Effector CD8-positive, alpha-beta T cell (primary cell): ENCODE measurements at places on chromosomes 11 and 22.

- DNase-seq, result no peak
Observed at GRCh38 chr11:130181295-130182272, 22.0 kb downstream of the ST14 start.

- no peak for DNase-seq
Observed at GRCh38 chr11:100805506-100806199, 118.6 kb downstream of the ARHGAP42 start.

- DNase-seq, result no peak
Observed at GRCh38 chr11:64675450-64676260, 47.3 kb downstream of the NRXN2 start.

DNA sequence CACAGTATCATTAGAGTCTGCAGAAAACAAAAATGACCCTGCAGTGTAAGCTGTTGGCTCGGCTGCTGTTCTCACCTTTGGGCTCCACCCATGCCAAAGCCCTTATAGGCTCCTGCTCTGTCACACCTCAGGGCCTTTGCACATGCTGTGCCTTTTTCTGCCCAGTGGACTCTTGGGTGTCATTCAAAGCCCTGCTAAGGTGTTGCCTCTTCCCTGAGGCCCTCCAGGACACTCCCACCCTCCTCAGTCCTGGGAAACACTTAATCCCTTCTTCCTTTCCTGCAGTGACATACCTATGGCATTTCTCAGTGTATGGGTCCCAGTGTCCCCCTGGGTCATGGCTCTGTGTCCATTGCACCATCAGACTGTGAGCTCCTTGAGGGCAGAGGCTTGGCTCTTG is 29.1 kb upstream of the CACNG2 start:
- no peak for DNase-seq

- DNase-seq, result no peak
Observed at GRCh38 chr11:70464509-70465361, 66.4 kb downstream of the CTTN start.

DNA sequence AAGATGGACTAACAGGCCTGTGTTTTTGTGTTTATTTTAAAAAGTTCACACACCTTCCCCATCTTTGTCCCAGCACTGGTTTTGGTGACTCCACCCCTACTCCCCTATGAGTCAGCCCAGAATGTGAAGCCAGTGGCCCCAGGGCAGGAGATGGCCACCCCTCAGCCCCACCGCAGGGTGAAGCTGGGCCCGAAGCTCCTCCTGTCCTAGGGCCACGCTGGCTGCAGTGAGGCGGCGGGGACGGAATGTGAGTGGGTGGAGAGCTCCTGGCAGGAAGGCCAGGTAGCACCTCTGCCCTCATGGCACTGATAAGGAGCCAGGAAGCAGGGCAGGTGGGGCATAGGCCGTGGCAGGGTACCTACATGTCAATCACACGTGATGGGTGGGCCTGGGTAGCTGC is 39.9 kb downstream of the SGSM3 start:
- no peak for DNase-seq

DNA sequence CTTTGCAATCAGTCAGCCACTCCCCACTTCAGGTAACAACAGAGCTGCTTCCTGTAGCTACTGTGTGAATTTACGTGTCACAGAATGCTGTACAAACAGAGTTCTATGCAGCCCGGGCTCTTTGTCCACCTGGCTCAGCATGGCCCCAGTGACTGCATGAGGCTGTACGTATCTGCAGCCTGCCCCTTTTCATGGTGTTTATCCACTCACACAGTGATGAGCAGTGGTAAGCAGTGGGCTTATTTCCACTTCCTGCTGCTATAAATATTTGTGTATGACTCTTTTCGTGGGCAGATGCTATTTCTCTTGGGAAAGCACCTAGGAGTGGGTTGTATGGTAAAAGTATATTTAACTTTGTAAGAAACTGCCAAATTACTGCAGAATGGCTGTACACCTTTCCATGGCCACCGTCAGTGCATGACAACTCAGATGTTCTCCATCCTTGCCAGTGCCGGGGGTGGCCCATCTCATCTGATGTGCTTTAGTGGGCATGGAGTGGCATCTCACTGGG is 43.3 kb downstream of the MYEOV start:
- no peak for DNase-seq

GRCh38 chr11:34747251-34747650 is 126.4 kb downstream of the EHF start:
- no peak for DNase-seq

- no peak for DNase-seq
Observed at GRCh38 chr11:93738647-93739081, 2.6 kb downstream of the TAF1D start.

DNA sequence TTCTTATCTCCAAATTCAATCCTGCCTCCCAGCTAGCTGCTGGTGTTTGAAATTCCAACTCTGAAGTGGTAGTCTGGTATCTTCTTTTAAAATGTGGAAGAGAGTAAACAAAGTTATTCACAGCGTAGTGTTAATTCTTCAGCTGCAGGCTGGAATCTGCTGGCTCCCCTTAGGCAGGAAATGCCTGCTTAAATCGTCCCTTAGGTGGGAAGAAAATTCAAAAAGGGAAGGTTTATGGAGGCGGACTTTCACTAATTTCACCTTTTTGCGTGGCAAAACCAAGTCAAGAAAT is 439.0 kb upstream of the CCDC90B start:
- no peak for DNase-seq

GRCh38 chr22:31229402-31230079 is 17.4 kb downstream of the LIMK2 start:
- DNase-seq, result no peak

DNA sequence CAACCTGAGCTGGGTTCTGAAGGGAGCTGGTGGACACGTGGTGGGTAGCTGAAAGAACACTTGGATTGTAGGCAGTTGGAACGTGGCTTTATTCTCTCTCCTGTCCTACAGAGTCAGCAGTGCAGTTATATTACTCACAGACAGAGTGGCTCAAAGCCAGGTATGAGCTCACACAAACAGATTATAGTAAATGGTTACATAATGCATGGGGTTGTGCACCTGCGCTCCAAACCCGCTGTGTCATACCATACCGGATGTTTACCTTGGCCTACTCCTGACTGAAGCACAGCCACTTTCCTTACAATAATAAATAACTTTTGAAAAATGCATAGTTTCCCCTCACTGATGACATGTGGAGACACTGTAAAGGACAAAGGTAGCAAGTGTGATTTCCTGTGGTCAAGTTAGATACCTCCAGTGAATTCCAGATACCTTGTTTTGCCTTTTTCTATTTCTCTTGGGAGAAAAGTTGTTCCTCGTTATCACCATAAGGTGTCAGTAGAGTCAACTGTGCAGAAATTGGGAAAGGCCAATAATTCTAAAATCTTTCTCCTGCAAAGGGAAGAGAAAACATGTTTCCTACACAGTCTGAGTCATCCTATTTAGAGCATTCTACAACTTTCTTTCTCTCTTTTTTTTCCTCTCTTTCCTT is 13.5 kb downstream of the MS4A6A start:
- no peak for DNase-seq

GRCh38 chr22:17955590-17956379 is 68.6 kb downstream of the MICAL3 start:
- DNase-seq, result no peak

GRCh38 chr11:105032495-105032894 is 2.4 kb downstream of the CASP1 start:
- no peak for DNase-seq

GRCh38 chr11:47523490-47524225 is 29.3 kb downstream of the CELF1 start:
- no peak for DNase-seq

DNA sequence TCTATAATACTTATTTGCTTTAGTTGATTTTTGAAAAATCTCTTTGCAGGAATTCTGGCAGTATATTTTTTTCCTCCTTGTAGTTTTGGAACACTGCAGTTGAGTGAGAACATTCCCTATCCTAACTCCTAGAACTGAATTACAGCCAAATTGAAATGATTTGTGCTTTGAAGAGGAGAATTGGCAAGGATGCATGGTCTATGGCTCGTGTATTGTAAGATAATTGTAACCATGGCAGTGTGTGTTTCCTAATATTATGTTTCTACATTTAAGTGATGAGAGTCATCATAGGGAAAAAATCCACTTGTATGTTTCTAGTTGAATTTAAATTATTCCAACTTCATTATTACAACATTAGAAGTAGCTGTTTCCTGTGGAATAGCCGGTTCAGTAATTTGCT is 80.9 kb upstream of the MYO18B start:
- no peak for DNase-seq

GRCh38 chr11:27228232-27228905 is 134.6 kb downstream of the CCDC34 start:
- DNase-seq, result no peak
